ENCODE measurements at places on chromosomes 4 and X.

GRCh38 chr4:185283723-185284122, 74.3 kb downstream of the SNX25 start:
- no peak for DNase-seq

- DNase-seq = no peak
Measured at GRCh38 chr4:86730310-86730709, 118.9 kb downstream of the SLC10A6 start.

DNA sequence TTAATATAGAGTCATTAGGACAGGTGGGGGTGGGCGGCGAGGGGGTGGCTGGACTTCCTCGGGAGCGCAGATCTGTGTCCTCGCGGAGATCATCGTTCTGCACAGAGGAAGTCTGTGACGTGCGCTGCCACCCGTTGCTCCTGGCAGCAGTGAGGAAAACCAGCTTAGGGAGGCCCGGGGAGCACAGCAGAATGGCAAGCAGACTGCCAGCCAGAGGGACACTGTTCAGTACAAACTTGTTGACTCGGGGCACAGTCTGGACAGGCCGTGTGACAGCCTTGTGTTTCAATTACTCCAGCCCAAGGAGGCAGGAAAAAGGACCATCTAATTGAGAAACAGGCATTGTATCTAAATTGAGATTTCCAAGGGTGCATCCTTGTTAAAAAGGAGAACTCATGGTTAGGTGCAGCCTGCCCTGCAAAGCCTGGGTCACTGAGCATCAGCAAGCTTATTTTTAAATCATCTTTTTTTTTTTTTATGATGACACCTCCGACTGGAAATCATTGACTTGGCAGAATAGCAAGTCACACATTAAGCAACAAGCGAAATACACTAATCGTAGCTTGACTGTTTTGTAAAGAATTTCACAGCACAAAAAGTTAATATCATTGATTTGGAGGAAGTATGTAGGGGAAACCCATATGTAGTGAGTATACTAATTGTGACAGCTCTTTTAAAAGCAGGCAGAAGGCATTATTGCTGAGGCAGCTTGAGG, 512.0 kb upstream of the FAT1 start:
- no peak for DNase-seq

GRCh38 chr4:101081695-101082369, 265.5 kb downstream of the PPP3CA start:
- peak; percentile 6 for DNase-seq

GRCh38 chr4:153850533-153851280, 61.8 kb upstream of the SFRP2 start:
- DNase-seq = no peak

GRCh38 chrX:115372152-115372551, 82.6 kb downstream of the LUZP4 start:
- DNase-seq = no peak

GRCh38 chrX:119755981-119756533, 2.3 kb upstream of the SOWAHD start:
- no peak for DNase-seq

GRCh38 chrX:113651306-113651705, 810.7 kb upstream of the AMOT start:
- DNase-seq = no peak
